ENCODE measurements at places on chromosomes 5 and 9.

GRCh38 chr9:22103685-22104575 lies 94.8 kb upstream of the CDKN2B start:
- no peak for DNase-seq

- DNase-seq = no peak
These were observed 263.1 kb upstream of the RGMB start for GRCh38 chr5:98510143-98510985.

GRCh38 chr9:137202966-137203365 lies 2.4 kb upstream of the TPRN start:
- no peak for DNase-seq

DNA sequence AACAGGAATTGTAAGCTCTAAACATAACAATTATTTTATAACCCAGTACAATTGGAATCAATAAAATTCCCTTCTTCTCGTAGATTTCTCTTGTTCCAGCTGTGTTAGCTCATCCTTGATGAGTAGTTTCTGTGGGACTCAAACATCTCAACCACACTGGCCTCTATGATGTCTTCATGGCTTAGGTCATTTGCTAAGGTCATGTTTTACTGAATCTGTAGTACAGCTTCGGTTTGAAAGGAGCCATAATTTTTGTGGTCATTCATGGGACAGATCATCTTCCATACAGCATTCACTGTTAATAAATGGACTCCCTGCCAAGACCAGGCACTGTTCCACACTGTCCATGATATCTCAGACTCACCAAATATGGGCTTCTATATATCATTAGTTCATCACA lies 369.0 kb upstream of the RFX3 start:
- DNase-seq = no peak

DNA sequence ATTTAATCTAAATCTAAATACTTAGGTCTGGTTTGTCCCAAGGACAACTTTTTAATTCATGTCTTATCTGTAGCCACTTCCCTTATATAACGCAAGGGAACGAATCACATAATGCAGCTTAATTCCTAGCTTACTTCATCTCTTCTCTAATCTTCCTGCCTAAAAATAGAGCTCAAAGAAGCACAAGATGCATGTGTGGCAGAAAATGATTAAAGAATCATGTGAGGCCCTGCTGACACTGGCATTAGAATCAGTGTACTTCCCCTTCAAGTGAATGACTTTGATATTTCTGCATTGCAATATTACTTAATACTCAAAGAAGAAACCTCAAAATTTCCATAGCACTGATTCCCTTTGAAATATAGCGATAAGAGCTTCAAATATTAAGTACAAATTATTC lies 317.9 kb upstream of the FTMT start:
- no peak for DNase-seq
